Stimulated activated CD8-positive, alpha-beta memory T cell treated with anti-CD3 and anti-CD28 coated beads, Interleukin-15, amount 100 ng/mL, for 1 hour (primary cell): ENCODE measurements at places on chromosomes 7 and 10.

DNA sequence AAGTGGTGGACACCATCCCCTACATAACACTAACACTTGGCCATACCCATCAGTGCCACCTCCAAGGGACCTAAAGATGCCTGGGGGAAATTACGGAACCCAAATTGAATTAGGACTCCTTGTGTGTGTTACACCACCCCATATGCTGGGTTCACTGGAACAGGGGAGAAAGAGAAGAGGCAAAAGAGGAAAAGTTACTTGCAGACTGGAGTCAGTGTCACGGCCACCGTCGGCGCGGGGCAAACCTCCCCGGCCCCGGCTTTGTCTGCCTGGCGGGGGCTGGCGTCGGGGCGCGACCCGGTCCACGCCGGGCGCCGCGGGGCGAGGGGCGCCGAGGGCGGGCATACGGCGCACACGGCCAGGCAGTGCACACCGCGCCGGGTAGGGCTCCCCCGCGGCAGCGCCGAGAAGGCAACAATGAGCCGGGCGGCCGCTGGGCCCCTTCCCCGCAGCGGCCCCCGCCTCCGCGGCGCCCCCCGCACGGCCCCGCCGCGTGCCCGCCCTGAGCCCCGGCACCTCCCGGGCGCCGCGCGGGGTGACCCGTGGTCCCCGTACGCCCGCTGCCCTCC lies 171.1 kb downstream of the FAM107B start:
- no peak for DNase-seq

GRCh38 chr10:10985361-10985760 lies 32.3 kb upstream of the CELF2 start:
- DNase-seq: no peak

- no peak for DNase-seq
These were observed 11.7 kb downstream of the ORAI2 start for GRCh38 chr7:102444961-102445673.

DNA sequence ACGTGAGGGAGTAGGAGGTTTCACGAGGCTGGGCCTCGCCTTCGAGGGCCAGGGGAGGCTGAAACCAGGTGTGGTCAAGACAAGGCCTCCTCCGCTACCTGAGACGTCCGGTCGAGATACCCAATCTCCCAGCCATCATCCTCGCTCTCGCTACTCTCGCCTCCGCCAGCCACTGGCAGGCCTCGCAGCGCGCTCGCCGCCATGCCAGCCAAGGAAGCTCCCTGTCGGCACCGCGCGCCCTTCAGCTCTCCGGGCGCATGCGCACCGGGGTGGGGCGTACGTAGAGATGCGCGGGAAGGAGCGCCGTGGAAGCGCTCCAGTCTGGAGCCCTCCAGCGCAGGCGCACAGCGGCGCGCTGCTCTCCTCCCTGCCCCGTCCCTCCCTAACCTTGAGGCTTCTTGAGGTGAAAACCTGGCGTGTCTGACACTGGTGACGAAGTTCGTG lies at the start of gene ASZ1:
TSS of gene ASZ1 (minus strand) at position 236 of the 444 bp plus-strand sequence. CDS start at position 203, 33 bp downstream.
- no peak for DNase-seq

DNA sequence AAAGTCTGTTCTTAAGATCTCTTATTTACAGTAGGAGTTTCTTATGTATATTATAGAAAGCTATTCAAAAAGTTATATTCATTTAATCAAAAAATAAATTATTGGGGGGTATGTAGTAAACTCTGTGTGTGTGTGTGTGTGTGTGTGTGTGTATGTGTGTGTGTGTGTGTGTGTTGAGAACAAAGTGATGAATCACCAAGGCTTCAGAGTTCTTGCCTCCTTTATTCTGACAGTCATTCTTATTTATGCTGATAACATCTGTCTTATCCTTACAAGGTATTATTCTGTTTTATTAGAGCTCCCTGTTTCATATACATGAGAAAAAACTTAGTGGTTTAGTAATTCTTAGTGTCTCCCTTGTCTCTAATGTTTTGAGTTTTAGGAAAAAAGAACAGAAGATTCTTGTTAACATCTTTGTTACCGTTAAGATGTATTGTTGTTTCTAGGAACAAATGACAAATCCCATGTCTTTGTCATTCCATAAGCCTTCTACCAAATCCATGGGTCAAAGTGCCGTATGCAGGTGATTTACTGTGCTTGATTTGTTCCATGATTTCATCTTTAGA lies 424.0 kb downstream of the EXOC4 start:
- DNase-seq: no peak
